Activated CD4-positive, alpha-beta T cell treated with anti-CD3 and anti-CD28 coated beads for 36 hours (primary cell): ENCODE measurements at places on chromosomes 4 and X.

DNA sequence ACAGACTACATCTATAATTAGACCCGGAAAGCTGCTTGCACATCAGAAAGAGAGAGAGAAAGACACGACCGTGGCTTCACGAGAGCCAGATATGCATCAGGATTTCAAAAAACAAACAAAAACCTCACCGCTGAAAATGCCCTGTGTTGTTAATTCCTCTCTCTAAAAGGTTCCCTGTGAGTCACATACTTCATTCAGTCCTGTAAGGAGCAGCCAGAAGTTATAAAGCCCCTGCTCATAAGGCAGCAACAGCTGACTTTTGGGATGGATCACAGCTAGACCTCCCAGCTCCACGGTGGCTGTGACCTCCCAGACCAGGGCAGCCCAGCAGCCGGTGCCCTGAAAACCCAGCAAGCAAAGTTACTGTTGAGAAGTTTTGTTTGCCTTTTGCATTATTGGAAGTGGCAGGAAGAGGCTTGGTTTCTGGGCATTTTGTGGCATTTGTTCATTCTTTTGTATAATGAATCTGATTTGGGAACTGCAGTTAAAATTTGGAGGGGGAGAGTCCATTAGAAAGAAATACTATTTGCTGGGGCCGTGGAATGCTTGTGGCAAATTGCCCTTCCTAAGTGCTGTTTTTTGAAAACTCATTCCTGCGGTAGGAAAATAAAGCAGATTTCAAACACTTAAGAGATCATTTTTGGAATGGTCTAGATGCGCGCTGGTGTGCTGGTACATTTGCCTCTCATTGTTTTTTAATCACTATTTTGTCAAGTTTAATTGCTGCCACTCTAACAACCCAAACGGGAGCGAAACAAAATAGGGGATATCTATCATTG lies 520.4 kb downstream of the BCOR start:
- no peak for DNase-seq

DNA sequence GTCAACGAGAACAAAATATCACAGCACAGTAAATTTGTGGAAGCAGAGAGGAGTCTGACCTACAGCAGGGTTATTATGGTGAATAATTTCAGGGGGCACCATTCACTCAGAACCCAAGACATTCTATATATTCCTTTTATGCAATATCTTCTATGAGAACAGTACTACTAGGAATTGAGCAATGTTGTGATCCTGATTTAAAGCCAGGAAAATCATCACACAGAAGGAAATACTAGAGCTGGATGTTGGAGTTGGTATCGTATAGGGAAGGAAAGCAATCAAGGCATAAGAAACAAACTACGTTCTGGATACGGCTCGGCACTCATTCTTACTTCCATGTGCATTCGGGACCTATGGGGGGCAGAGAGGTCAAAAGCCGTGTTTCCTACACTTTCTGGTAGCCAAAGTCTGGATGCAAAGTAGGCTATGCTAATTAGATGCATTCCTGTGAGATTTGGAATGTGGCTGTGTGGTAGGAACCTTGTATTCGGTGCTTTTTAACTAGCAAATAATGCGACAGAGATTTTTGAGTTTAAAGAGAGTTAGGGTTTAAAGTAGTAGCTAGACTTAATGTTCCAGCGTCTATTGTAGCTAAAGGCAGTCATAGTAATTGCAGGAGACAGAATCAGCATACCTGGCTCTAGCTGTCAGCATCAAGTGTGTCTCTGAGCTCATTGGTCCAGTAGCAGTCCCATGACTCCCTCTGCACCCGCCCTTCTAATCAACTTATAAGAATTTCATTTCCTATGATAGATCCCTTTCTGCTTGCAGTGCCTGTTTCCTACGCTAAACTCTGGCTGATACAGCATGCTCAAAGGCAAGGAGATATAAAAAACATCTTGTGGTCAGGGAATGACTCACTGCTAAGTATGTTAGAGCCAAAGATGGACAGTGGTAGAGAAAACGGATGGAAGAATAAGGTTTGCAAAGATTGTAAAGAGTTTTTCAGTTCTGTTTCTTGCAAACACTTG lies 43.3 kb upstream of the PDGFC start:
- no peak for DNase-seq

GRCh38 chrX:116657071-116657470 lies 194.3 kb upstream of the CT83 start:
- no peak for DNase-seq

DNA sequence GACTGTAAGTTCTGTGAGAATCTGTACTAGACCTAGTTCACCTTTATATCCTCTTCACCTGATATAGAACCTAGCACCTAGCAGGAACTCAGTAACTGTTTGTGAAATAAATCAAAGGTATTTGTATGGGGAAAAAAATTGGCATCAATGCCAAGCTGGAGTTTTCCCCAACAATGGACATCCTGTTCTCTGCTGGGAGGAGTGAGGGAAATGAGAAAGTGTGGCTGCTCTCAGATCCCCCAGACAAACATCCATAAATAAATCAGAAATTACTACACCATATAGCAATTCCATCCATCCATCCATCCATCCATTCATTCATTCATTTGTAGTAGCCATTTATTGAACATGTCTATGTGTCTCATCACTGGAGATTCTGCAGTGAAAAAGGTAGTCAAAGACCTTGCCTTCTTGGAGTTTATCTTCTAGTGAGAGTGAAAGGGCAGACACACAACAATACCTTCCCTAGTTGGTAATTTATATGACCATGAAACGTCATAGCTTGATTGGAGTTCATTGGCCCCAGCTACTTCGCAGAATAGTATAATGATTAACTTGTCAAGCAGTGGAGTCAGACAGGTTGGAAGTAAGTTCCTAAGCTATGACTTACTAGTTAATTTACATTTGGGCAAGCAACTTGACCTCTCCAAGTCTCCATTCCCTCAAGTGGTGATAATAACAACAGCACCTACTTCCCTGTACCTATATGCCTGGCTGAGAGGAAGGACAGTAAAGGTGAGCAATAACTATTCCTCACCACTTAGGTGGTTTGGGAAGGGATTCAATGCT lies 98.7 kb upstream of the KIT start:
- DNase-seq = no peak

DNA sequence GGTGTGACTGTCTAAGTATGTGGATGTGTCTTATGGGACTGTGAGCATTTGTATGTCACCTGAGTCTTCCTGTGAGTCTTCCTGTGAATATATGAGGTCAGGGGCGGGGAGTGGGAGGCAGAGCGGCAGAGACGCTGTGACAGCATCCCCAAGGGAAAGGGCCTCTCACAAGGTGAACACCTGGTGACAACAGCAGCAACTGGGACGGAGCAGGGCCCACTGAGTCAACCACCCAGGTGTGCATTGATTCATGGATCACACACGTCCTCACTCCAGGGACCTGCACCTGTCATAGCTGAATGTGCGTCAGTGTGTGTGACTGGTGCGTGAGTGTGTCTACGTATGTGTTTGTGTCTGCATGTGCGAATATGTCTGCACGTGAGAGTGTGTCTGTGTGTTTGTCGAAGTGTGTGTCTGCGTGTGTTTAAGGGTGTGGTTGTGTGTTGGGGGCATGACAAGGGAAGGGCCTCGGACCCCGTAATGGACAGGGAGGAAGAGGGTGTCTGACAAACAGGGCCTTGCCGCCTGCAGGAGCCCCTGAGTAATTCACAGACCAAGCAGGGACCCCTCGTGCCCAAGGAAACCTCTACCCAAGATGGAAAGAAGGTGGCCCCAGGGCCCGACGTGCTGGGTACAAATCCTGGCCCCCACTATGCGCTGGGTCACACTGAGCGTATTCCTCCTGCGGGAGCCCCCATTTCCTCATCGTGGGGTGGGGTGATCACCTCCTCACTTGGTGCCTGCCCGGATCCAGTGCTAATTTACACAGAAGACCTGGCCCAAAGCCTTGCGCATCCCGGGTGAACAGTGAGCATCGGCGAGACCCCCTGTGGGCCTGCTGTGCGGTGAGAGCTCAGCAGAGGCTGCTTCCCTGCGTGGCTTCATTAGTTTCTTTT lies 76.7 kb downstream of the ABLIM2 start:
- no peak for DNase-seq

GRCh38 chrX:84046403-84046984 lies 141.5 kb downstream of the RPS6KA6 start:
- DNase-seq = peak; percentile 19

GRCh38 chr4:157242871-157243270 lies 22.3 kb downstream of the GRIA2 start:
- DNase-seq = no peak

- no peak for DNase-seq
Observed at GRCh38 chr4:3112609-3113469, 38.4 kb downstream of the HTT start.

- no peak for DNase-seq
Observed at GRCh38 chr4:169215656-169216055, 55.1 kb downstream of the SH3RF1 start.

DNA sequence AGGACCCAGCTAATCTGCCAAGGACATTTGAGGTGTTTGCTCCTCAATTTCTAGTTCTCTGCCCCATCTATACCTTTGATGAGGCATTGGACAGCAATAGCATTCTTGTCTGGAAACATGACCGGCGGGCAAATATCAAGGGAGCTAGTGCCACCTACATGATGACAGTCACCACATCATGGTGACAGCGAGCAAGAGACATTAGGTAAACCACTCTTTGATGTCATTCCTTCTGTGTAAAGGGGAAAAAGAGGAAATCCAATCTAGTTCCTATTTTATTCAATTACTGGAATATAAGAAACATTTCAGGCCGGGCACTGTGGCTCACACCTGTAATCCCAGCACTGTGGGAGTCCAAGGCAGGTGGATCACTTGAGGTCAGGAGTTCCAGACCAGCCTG lies 20.7 kb upstream of the IL13RA1 start:
- DNase-seq = no peak

DNA sequence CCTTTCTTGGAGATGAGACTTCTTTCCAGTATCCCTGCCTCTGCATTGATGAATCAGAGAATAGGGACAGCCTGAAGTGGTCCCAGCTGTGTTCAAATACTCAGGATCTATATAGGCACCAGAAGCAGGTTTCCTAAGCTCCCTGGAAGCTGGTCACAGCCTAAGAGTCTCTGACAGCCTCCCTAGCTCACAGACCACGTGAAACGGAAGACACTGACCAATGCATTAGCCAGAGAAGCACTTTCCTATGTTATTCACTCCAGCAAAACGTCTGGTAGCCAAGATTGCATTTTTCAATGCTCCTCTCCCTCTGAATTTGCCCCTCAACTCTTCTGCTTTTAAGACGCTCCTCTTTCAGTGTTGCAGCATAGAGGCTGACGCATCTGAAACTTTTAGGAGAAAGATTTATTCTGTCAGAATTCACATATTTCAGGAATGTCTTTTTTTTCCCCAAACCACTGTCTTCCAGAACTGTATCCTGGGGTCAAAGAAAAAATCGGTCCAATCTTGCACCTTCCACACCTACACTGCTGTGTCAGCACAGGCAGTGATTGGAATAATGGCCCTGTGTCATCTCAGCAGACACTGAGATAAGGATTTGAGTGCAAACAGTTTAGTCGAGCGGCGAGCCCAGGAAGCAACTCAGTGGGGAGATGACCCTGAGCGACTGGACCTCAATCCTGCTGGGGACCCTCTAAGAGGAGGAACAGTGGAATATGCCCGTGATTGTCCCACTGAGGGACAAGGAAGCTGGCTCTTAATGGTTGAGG lies 109.4 kb downstream of the SMIM20 start:
- no peak for DNase-seq

- no peak for DNase-seq
Observed at GRCh38 chr4:28523681-28524190, 1663.1 kb downstream of the STIM2 start.

GRCh38 chrX:8913655-8914409 lies 112.6 kb upstream of the FAM9A start:
- no peak for DNase-seq

GRCh38 chr4:133146574-133147241 lies 2.4 kb upstream of the PCDH10 start:
- peak; percentile 59 for DNase-seq

DNA sequence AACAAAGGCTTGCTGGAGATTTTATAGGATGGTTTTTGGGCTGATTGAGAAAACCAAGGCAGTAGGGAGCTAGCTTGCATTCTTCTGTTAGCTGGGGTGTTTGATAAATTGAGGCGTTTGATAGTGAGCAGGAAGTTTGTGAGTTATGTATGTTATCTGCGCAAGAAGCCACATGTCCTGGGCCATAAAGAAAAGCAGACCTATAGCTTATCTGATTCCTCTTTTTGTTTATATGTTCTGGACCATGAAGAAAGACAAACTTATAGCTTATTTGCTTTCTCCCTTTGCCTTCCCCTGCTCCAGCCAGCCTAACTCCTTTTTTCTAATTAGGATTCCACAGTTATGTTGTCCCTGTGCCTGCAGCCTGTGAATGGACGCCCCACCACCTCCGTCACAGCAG lies 9.2 kb downstream of the HNRNPH2 start:
- DNase-seq = no peak

- no peak for DNase-seq
Observed at GRCh38 chr4:157459785-157460184, 239.3 kb downstream of the GRIA2 start.

DNA sequence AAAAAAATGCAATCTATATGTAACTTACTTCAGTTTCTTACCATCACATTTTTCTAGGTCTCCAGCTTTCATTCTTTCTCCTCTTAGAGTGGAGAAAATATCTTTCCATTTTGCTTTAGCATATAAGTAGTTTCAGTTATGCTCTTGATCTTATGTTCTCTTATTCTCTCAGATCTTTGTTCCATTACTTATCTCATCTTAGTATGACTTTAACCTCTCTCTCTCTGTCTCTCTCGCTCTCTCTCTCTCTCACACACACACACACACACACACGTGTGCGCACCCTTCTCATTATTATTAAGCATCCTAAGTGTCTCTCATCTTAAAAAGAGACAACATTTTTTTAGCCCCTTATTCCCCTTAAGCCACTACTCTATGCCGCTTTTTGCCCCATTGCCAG lies 92.8 kb downstream of the FAAH2 start:
- DNase-seq = peak; percentile 7

DNA sequence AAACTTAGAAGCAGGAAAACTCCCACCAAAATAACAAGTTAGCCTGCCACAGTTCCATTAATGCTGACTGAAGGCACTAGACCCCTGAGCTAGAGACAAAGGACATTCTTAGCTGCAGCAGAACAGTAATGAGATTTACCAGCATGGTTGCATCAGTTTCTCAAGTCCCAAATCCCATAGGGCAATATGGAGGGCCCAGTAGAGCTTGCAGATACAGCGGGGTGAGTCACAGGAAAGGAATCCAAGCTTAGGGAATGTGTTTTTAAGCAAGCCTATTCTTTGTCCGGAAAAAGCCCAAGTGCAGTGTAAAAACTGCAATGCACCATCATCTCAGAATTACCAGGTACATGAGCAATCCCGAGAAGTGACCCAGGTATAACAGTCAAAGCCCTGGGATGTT lies 51.3 kb upstream of the EXOC1L start:
- DNase-seq = no peak

DNA sequence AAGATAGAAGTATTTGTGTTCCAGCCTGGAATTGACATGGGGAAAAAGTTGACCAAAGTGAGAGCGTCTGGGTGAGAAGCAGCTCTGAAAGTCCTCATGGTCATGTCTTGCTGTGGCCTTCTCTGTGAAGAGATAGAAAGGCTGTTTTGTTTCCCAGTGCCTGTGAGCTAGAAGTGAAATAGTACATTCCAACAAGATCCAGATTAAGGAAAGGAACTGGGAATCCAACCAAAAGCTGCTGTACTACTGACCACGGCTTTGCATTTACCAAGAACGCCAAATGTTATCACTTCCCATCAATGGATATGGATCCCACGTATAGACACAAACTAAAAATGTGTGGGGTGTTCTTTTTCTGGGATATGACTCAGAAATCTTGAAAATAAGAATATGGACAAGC lies 51.2 kb downstream of the TENM3 start:
- no peak for DNase-seq
